ENCODE measurements at places on chromosomes 4 and X.

DNA sequence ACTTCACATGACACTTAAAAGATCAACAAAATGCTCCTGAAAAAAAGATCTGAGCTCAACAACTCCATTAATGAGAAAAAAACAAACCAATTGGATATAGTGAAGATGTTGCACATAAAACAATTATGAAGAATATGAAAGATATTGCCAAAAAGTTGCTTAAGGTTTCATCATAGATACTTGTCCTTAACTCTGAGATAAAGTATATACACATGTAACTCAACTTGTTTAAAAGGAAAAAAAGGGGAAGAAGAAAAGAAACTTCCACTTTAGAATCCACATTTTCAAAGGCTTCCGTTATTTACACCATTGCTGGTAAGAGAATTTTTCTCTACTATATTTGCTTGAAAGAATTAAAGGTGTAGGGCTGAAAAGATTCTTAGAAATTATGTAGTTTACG lies 2.7 kb downstream of the AFAP1 start:
- no peak for DNase-seq

- no peak for DNase-seq
Measured at GRCh38 chrX:9349572-9350494, 115.0 kb upstream of the TBL1X start.

- no peak for DNase-seq
Measured at GRCh38 chr4:7173841-7174449, 18.4 kb upstream of the SORCS2 start.

GRCh38 chr4:7254736-7255487 lies 62.6 kb downstream of the SORCS2 start:
- DNase-seq, result no peak

DNA sequence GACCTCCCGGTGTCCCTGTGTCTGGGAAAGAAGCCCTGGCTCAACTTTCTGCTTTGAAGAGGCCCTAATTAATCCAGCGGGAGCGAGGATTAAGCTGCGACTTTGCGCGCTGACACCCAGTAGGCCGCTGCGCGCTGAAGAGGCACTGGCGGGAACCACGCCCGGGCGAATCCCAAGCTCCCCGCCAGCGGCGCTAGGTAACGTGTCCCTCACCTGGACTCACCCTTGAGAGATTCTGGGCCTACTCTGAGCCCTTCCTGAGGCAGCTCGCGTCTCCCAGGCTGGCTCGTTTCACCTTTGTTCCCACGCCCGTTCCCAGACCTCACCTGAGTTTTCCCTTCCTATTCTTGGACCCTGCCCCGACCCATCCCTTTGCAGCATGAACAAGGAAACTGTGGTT lies 616 bp upstream of the KLHL34 start:
- no peak for DNase-seq
